Activated CD8-positive, alpha-beta T cell treated with anti-CD3 and anti-CD28 coated beads for 36 hours (primary cell): ENCODE measurements at places on chromosomes 1 and 21.

GRCh38 chr1:119947468-119947867 is 51.2 kb upstream of the ADAM30 start:
- DNase-seq = no peak

- DNase-seq = no peak
These were observed 33.7 kb upstream of the SLC35A3 start for GRCh38 chr1:99936071-99936470.

- no peak for DNase-seq
These were observed 465.2 kb downstream of the USP25 start for GRCh38 chr21:16194788-16195537.

- no peak for DNase-seq
These were observed 386.6 kb upstream of the POU3F1 start for GRCh38 chr1:38433084-38433722.

DNA sequence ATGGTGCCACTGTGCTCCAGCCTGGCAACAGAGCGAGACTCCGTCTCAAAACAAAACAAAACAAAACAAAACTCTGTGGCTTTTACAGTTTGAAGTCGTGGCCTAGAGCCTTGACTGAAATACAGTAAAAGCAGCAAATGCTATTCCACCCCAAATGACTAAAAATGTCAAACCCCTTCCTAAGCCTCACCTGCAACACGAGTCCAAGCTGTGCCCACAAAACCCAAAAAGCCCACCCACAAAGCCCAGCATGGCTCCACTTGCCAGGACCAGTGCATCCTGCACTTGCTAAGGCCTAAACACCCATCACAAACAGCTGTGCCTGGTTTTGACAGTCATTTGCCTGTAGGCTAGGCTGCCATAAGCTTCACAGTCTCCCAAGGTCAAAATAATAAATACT is 21.3 kb downstream of the VAV3 start:
- DNase-seq = no peak

GRCh38 chr1:176897350-176898236 is 266.9 kb downstream of the ASTN1 start:
- DNase-seq = peak; percentile 67

DNA sequence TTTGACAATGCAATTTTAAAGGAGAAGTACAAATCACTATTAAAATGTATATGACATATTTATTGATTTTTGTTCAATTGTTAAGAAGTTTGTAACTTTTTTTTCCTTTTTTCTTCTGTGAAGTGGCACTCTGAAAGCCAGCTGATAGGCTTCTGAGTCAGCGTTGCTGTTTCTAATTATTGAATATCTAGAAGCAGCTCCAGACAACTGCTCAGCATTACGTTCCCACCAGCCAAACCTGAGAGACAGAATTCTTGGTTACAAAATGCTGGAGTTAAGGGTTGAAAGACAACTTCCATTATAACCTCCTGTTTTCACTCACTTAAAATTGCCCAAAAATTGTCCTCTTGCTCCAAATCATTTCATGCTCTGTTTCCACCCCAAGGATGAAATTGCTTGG is 31.4 kb upstream of the LMX1A start:
- no peak for DNase-seq

DNA sequence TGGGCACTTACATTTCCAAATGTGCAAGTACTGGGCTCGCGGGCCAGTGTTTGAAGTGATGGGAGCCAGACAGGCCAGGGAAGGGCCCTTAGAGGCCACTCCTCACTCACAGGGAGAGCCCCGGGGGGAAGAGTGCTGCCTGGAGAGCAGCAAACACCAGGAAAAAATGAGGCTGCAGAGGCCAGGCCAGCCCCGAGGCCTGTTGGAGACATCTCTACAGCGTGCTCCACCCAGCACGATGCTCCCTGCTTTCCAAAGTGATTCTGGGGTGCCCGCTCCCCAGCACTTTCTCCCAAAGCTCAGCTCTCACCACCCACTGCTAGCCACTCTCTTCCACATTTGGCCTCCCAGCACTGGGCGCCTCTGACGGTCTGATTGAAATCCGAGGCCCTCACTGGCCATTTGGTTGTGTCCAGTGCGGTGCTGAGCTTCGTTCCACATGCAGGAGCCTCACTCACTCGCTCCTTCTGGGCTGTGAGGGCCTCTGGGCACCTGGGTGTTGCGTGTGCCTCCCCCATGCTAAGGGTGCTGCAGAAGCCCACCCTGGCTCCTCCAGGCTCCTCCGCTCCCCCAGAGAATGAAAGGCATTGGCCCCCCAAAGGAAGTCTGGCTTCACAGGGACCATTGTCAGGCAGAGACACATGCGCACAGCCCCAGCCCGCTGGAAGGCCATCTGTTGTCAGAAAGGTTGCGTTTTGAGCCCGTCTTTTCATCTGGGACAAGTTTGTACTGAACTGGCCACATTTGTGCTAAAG is 385.4 kb upstream of the VAMP3 start:
- DNase-seq = no peak

DNA sequence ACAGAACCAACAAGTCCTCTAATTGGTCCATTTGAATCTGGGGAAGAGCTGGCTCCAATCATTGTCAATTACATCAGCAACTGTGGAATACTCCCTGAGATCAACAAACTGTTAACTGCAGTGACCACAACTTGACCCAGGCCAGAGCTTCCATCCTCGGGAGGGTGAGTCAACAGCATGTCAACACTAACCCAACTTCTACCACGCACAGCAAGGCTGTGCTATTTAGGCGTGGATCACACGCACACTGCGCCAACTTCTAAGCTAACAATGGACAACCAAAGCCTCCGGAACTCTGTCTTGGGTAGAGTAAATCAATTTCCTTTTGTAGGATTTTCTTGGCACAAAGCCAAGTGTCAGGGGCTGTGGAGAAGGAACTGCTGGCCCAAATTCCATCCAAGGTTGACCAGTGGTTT is 30.4 kb downstream of the APP start:
- no peak for DNase-seq

GRCh38 chr21:42544544-42544943 is 30.9 kb downstream of the SLC37A1 start:
- no peak for DNase-seq

- no peak for DNase-seq
These were observed 50.0 kb downstream of the LACTBL1 start for GRCh38 chr1:22922640-22923039.

DNA sequence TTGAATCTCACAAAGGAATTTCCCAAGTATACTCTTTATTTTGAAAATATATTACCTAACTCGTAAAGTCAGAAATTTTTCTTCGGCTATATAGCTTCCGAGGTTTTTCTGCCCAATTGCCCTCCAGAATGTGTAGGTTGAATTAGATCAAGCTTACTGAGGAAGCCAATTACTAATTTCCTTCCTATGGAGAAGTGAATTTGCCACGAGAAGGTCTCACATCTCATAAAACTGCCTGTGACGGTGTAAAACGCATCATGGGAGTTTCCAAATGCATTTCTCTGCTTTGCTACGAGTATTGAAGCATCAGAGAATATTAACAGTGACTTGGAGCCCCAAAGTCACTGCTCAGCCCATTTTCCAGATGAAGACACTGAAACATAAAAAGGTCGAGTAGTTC is 262.3 kb downstream of the PTBP2 start:
- DNase-seq = no peak

DNA sequence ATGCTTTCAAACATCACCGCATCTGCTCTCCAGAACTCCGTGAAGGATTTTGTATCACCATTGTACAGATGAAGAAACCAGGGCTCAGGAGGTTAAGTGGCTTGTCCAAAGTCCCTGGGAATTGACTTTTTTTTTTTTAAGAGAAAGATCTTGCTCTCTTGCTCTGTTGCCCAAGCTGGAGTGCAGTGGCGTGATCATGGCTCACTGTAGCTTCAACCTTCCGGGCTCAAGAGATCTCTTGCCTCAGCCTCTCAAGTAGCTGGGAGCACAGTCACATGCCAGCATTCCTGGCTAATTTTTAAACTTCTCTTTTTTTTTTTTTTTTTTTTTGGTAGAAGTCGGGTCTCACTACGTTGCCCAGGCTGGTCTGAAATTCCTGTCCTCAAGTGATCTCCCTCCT is 6.9 kb upstream of the TAS1R2 start:
- no peak for DNase-seq

DNA sequence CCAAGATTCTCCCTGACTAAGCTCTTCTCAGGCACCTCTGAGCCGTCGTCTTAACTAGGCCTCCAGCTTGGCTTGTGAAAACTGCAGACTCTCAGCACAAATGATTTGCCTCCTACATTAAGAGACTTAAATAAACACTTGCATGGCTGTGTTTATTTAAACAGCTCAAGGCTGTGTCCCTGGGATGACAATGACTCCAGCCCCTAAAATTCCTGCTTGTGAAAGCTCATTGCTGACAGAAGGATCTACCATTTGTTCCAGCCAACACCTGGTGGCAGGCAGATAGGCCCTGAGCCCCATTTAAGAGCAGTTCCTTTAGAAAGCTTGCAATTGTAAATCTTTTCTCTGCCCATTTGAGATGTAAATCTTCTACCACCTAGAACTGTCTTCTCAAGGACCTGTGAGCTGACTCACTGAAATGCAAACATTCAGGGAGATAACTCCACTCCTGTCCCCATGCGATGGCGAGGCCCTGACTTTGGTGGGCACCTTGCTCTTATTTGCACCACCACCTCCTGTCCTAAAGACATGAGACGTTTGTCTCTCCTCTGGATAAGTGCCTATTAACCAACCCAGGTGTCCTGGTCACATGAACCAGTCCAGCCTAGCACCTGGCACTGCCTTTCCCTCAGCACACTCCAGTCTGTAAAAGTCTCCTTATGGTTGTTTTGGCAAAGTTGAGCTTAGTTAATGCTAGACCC is 15.1 kb upstream of the PCP4 start:
- DNase-seq = no peak

- no peak for DNase-seq
These were observed 26.3 kb upstream of the PALMD start for GRCh38 chr1:99619583-99619982.

- no peak for DNase-seq
These were observed 77.4 kb downstream of the STUM start for GRCh38 chr1:226625832-226626576.

DNA sequence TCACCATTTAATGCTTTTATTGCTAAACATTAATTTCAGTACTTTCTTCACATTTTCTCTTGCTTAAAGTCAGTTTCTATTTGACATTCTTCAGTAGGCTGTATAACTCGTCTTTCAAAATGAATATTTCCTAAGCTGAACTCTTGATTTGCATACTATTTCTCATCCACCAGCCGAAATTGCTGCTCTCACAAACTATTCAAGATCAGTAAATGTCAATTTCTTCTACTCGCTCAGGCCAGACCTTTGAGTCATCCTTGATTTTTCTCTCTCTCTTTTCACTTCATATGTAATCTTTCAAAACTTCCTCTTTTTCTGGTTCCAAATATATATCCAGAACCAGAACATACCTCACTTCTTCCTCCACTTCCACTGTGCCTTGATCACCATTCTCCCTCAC is 990.0 kb downstream of the KCNT2 start:
- DNase-seq = no peak

DNA sequence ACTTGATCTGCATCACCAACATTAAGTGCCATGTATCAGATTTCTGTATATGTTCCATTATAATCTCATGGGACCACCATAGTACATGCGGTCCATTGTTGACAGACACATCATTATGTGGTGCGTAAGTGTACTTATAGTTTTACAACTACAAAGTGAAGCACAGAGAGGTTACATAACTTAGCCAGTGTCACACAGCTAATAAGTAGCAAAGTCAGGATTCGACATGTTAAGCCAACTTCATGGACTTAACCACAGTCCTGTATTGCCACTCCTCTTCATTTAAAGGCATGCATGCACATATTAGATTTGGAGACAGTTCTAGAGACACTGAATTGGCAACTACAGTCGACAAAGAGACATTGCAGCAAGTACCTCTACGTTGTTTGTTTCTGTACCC is 120.5 kb downstream of the ATF6 start:
- no peak for DNase-seq

GRCh38 chr1:35201631-35202030 is 8.7 kb upstream of the SFPQ start:
- DNase-seq = no peak

DNA sequence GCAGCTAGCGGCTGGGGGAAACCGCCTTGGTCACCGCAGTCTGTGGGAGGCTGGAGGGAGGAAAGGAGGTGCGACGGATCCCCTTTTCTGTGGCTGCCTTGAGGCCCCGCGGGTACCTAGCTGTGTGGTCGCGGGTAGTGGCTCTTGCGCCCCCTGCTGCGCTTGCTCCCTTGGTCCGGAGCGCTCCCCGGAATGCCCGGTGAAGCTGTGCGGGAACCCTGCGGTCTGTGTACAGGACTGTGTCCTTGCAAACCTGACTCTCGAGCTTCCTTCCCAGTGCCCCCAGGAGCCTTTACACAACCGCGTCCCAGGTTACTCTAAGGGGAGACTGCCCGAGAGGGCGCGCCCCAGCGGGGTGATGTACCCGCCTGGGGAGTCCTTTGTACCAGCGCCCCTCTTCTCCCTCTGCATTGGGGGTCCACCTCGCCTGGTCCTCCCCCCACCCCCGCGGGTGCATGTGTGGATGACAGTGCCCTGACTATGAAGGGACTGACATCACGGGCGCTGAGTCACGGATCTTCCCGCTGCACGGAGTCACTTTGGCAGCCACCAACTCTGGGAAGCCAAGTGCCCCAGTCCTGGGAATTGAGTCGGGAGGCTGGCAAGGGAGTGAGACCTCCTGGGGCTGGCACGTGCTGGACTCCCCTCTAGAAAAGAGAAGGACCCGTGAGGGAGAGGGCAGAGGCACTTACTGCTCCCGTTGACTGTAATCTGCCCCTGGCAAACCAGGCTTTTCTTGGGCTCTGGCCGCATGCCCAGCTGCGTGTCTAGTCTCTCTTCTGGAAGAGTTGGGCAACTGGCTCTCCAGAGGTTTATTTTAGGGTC is 816 bp downstream of the IL6R start:
- peak; percentile 85 for DNase-seq

- no peak for DNase-seq
These were observed 88.2 kb upstream of the SLC25A33 start for GRCh38 chr1:9451081-9451480.

- DNase-seq = no peak
These were observed 32.6 kb downstream of the PRDM15 start for GRCh38 chr21:41846536-41846935.

DNA sequence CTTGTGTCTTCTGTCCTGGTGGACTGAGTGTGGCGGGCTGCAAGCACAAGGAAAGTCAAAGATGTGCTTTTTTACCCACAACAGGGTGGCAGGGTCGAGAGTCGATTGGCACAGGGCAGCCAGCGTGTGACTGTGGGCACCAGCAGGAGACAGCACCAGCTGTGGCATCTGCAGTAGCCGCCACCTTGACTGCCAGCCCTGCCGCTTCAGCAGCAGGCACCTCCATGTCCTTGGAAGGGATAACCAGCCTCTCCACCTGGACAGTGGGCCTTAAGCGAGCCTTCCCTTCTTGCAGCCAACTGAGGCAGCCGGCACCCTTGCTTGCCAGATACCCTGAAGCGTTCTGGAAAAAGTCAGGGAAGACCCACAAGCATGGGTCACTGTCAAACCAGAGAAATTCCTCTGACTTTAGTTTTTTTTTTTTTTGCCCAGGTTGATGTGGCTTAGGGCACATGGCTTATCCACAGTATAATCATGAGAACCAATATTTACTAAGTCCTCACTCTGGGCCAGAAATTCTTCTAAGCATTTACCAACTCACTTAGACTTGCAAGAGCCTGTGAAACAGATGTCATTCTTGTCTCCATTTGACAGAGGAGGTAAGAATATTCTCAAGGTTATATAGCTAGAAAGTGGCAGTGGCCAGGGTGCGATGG is 30.1 kb upstream of the PTGFRN start:
- peak; percentile 4 for DNase-seq
